Amniotic stem cell (primary cell): ENCODE measurements at places on chromosomes 12 and 14.

- DNase-seq: no peak
Observed at GRCh38 chr12:106645074-106645421, 62.2 kb downstream of the RFX4 start.

DNA sequence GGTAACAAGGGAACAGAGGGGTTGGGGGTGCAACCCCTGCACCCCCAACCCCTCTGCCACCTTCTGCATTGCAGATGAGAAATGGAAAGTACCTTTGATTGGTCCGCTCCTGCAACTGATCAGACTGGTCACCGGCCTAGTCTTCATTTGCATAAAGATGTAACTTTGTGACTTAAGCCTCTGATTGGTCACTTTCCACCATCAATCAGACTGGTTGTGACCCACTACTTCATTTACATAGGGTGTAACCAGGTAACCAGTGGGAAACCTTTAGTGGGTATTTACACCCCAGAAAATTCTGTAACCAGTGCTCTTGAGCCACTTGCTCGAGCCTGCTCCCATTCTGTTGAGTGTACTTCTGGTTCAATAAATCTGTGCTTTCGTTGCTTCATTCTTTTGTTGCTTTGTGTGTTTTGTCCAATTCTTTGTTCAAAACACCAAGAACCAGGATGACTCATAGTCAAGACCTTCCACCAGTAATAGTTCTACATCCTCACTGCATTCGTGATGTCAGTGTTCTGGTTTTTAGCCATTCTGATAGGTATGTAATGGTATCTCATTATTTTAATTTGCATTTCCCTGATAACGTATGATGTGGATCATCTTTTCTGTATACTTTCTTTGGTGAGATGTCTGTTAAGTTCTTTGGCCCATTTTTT is 30.8 kb downstream of the LEMD3 start:
- DNase-seq: no peak

DNA sequence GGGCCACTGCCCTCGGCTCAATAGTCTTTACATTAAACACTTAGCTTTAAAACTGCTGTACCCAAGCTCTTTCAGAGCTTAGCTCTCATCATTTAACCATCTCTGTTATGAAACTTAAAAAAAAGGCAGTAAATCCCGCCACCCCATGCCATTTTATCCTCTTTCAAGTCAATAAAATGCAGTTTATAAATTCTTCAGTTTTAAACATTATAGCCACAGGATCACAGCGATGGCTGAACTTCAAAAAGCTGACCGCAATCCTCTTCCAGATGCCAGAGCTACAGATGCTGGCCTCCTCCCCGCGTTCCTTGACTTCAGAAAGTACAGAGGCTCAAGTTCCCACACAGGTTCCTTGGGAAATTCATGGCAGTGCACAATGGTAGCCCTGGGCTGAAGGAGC is 4.2 kb downstream of the OR10G3 start:
- DNase-seq: no peak

GRCh38 chr12:93015871-93016751 is 87.0 kb upstream of the EEA1 start:
- no peak for DNase-seq

DNA sequence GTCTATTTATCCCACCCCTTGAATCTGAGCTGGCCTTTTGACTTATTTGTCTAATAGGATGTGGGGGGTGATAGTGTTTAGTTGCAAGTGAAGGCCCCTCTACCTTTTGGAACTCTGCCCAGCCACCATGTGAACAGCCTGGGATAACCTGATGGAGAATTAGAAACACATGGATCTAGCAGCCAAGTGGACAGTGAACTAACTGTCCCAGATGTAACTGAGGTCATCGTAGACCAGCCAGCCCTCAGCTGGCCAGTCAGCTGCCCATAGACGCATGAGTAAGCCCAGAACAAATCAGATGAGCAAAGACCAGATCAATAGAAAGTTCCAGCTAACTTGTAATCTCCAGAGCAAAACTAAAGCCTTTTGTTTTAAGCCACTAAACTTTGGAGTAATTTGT is 19.0 kb downstream of the KLRB1 start:
- DNase-seq: no peak

- no peak for DNase-seq
Observed at GRCh38 chr12:59637692-59638070, 41.9 kb downstream of the SLC16A7 start.

DNA sequence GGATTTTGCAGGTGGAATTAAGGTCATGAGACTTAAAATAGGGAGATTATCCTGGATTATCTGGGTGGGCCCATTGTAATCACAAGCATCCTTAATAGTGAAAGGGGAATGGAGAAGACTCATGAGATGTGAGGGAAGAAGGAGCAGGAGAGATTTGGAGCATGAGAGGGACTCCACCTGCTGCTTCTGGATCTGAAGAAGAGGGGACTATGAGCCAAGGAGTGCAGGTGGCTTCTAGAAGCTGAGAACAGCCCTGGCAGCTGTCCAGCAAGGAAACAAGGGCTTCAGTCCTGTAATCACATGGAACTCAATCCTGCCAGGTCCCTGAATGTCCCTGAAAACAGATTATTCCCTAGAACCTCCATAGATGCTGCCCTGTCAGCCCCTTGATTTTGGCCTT is 67.8 kb downstream of the PELI2 start:
- DNase-seq: no peak

- DNase-seq: no peak
Observed at GRCh38 chr12:42903736-42904135, 314.2 kb upstream of the PRICKLE1 start.

GRCh38 chr12:51777973-51778372 is 70.5 kb downstream of the FIGNL2 start:
- no peak for DNase-seq

DNA sequence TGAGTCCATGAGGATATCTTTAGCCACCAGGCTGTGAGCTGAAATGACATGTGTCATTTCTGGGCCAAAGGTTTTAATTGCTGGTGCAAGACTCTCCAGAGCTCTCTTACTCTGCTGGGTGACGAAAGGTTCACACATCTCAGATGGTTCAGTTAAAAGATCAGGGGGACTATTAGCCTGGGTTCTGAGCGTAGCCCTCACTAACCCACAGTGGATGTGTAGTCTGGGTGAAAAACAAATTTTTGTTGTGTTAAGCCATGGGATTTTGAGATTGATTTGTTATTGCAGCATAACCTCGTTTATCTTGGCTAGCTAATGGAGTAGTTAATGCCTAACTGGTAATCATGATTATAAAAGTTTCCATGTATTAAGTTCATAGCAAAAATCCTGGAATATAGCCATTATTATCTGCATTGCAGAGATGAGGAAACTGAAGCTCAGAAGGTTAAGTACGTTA is 251.5 kb downstream of the RMST start:
- DNase-seq: no peak

- no peak for DNase-seq
Observed at GRCh38 chr14:99889268-99889667, 96.1 kb downstream of the EML1 start.

GRCh38 chr12:56021889-56022497 is 1.1 kb downstream of the IKZF4 start:
- DNase-seq: no peak

DNA sequence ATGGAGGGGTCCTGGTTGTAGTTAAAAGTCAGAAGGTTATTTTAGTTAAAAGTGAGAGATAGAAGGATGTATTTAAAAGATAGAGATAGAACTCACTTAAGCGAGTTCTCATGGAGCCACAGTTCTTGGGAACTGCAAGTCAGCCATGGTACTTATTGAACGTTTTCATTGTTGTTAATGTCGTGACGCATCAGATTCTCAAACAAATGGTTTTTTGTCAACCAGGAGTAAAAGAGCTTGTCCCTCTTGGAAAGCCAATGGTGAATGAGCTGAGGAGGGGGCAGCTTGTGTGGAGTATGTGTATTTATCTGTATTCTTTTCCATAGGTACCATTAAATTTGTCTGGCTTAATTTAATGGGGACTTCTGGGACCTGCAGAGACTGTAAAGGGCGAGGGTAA is 68.6 kb downstream of the FIGNL2 start:
- no peak for DNase-seq

DNA sequence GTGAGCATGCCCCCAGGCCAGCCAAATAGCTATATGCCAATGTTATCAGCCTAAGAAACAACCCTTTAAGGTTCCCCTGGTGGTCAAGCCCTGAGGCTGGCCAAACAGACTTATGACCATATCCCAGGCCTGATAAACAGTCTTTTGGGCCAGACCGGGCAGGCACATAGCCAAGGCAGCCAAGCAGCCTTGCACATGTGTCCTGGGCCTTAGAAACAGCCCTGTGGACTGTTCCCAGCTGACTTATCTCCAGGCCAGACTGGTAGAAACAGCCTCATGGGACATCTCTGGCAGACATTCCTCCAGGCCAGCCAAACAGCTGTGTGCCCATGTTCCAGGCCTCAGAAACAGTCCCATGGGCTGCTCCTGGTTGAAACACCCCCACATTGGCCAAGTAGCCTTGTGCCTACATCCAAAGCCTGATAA is 295.0 kb upstream of the MGAT4C start:
- DNase-seq: no peak

- no peak for DNase-seq
Observed at GRCh38 chr14:68018598-68018997, 199.0 kb downstream of the RAD51B start.

DNA sequence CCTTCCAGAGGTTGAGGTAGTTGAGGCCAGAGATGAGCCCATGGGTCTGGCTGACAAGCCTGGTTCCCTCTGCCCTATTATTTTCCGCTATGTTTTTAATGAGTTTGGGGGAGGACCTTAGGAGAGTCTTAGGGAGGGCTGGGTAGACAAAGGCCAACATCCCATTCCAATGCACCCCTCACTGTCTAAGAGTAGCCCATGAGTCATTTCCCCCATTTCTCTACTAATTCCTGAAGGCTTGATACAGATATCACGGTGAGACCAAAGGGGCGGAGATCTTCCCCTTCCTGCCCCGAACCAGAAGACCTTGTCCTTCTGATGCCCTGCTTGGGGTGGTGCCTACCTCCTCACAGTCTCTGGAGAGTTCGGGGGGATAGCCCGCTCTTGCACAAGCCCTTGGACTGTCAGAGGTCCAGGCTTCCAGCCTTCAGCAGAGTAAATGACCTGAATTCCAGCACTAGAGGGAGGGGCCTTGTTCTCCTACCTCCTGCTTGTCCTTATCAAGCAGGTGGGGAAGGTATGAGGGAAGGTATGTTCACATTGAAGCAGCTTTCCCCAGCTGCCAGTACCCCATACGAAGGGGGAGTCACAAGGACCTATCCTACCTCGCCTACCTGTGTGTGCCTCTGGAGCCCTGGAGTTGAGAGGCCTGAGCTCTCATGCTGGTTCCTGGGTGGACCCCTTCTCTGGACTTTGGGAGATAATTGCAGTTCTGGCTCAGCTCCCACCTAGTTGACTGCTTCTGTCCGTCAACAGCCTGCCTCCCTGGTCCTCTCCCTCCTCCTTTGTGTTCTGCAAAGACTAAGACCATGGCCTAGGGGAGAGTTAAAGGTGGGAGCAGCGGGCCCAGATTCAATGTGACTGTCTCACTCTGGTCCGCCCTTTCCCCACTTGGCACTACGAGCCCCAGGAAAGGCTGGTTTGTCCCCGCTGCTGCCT is 3.7 kb downstream of the PSMB11 start:
- no peak for DNase-seq

GRCh38 chr14:86954623-86955022 is 1038.4 kb downstream of the GALC start:
- no peak for DNase-seq

DNA sequence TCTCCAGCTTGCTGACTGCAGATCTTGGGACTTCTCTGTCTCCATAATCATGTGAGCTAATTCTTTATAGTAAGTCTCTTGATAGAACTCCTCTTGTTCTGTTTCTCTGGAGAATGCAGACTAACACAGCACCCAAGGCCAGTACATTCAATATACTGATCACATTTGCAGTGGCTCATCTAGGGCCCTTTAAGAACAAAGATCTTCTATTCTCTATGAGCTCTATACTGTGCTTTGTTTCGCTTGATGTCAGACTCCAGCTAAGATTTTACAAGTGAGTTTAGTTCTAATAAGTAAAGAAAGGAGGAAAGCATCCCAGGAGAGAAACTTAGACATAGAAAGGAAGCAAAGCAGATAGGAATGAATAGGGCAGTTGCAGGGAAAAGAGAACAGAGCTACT is 69.3 kb upstream of the TMPO start:
- no peak for DNase-seq

DNA sequence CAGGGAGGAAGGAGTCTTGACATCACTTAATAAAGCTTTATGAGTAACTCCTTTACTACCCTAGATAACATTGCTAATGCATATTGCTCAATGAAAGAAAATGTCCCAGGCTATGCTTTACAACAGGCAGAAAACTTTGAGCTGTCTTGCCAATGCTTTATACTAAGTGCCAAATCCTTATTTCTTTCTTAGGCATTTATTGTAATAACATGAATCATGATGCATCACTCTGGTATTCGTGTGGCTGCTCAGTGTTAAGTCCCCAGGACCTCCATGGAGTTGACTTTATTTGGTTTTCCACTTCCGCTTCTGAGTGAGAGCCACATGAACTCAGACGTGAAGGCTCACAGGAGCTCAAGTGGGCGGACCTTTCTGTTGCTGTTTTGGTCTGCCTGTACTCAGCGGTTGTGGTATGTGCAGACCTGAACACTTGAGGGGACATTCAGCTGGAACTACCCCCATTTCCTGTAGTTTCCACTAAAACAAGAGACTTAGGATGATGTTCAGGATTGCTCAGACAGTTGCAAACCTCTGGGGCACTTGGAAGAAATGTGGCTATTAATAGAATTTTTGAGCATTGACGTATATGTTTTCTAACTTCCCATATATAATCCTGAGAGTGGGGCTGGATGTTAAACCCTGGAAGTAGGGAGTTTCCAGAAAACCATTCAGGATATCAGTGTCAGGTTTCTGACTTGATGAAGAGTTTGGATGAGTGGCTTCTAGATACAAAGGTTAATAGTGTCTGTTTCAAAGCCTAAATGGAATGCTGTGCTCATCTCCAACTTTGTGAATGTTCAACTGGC is 258.6 kb downstream of the MSRB3 start:
- peak; percentile 98 for DNase-seq

DNA sequence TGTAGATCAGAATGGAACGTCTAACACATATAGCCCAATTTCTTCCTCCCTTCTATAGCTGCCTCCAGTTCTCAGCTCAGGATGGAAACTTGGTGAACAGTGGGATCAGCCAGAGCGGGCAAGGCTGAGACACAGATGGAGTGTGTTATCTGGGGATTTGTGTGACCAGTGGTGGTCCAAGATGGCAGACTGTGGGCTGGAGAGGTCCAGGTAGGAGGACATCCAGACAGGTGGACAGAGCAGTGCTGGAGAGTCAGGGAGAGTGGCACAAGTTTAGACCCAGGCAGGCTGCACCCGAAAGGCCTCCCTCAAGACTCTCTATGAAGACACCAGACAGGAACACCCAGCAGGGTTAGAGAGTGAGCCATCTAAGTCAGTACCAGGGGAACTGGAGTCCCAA is 116.1 kb upstream of the CPSF6 start:
- no peak for DNase-seq
